DMS79 treated with DMSO at 0.1 percent for 48 hours (cell line): ENCODE measurements at places on chromosomes 5 and 9.
A peak's percentile ranks its signal among the peaks of the same experiment; 100 is the strongest.

DNA sequence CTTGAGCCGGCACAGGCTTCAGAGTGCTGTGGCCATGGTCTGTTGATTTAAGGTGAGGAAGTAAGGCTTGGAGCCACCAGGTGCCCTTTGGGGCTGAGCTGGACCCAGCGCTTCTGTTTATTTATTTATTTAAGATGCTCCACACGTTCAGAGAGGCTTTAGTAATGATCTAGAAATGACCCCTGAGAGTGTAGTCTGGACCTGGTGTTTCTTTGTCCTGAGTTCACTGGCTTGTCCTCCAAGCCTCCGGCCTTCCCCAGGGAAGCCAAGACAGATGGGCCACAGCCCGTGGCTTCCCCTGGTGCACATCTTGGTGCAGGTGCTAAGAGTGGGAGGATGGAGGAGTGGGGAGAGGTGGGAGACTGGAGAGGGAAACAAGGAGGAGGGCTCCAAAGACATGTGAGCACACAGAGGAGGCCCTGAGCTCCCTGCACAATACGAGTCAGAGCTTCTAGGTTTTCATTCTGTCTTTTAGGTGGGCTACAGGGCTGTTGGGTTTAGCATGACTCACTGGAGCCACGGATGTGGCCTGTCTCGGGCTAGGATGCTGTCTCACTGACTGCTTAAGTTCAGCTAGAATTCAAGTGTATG, 56.9 kb downstream of the AHRR start:
- no peak for DNase-seq

- DNase-seq = no peak
Measured at GRCh38 chr9:131320031-131320685, 30.6 kb downstream of the PLPP7 start.

DNA sequence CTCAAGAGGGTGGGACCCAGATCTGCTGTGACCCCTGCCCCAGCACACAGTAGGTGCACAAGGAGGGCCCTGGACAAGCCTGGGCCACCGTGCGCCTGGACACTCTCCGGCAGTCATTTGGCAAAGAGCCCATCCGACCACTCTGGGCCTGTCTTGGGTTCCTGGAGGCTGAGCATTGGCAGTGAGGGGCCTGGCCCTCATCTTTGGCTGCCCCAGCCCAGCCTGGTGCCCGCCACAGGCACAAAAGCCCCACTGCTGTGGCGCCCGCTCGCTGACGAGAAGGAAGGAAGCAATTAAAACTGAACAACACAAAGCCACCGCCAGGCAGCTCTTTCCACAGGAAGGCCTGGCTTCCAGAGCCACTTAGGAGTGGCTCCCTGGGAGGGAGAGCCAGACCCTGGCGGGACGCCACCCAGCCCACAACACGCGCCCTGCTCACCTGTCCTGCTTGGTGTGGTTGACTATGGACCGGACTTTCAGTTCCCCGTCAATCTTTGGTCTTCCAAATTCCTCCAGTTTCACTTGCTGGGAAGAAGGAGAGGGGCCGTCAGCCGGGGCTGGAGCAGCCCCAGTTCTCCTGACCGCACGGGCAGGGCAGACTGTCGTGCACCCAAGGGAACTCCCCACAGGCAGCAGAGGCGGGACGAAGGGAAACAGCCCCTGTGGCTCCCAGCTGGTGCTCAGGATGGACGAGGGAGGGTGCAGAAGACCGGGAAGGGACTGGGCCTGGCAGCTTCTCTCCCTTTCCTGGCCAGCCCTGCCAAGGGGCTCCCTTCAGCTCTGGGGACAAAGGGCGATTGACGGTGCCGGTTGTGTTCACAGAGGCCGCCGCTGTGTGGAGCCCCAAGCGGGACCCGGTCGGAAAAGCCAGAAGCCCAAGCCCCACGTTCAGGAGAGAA, 50.9 kb upstream of the SARDH start:
- no peak for DNase-seq

DNA sequence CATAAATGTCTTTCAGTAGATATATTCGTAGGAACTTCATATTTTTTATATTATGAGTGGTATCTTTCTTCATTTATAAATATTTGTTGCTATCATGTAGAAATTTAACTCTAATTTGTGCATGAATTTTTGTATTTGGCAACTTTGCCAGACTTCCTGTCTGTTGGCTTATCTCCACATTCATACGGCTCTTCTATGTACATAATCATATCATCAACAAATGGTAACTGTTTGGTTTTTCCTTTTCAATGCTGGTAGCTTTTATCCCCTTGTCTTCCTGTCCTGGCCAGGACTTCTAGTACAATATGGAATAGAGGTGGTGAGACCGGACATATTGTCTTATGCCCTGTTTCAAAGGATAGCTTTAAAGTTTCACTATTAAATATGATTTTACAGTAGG, 132.3 kb upstream of the COL5A1 start:
- DNase-seq = no peak

DNA sequence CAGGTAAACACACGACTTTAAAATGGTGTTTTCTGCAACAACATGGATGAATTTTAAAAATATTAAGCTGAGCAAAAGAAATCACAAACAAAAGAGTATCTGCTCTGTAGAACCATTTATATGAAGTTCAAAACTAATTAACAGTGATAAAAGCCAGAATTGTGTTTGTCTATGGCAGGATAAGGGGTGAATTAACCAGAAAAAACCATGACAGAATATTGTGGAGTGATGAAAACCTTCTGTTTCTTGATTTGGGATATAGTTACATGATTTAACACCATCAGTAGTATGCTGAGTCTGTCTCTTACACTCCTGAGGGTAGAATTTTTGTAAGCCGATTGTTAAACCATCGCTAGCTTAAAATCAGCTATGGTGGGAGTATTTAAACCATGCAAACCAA, 101.7 kb upstream of the ZNF366 start:
- no peak for DNase-seq

DNA sequence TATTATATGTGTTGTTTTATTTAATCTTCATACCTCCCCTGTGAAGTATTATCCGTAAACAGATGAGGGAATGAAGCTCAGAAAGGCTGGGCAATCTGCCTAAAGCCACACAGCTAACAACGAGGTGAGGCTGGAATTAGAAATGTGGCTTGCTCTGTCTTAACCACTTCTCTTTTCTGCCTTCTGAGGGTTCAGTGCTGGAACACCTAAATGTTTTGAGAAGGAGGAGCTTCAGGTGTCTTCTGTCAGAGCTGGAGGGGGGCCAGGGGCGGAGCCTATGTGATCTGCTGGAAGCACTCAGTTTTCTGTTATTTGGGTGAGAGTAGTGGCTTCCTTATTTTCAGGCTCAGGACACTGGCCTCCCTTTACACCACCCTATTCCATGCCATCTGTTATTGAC, 35.0 kb upstream of the ARAP3 start:
- DNase-seq = no peak

- DNase-seq = no peak
Measured at GRCh38 chr5:40571729-40572128, 108.0 kb upstream of the PTGER4 start.

GRCh38 chr5:78594610-78595457, 53.7 kb downstream of the LHFPL2 start:
- DNase-seq = no peak

DNA sequence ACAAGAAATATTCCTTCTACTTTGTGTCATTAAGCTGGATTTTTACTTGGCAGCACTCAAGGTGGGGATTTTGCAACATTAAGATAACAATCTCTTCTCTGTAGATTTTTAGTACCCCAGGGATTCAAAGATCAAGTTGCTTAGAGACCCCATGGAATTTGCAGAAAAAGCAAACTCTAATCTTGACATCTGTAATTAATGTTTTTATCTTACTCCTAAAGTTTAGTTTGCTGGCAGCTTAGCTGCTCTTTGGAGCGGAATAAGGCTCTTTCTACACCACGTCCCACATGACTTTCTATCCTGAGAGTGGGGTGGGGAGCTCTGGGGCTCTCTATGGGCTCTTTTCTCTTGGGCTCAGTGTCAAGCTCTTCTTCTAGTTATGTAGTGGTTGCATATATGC, 21.7 kb upstream of the SPDL1 start:
- no peak for DNase-seq

DNA sequence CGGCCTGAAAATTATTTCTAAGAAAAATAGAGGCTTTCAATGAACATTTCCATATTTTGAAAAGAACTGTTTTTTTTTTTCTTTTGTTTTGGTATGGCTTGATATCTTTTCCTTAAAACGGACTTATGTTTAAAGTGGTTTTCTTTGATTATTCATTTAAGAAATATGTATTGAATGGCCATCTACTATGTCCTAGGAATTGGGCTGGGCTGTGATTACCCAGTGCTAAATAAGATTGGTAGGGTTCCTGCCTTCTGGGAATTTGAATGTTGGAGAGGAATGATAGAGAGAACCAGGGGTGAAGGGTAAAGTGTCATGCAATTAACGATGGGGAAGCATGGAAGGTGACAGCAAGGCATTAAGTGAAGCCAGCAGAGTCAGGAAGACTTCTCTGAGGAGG, 33.2 kb downstream of the TNFSF8 start:
- DNase-seq = no peak

DNA sequence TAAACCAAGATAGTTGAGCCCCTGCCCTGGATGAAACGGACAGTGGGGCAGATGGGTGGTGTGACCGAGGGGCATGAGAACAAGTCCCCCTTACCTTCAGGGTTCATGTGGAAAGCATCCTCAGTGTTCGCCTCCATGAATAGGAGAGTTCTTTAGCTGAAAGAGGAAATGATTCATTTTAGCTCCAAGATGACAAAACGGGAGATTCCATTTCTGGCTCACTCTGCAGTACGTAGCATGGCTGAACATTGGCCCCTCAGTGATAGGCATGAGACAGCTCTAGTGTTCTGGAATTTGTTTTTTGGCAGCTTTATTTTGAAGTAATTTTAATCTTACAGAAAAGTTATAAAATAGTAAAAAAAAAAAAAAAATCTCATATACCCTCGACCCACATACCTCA, 70.2 kb upstream of the AGXT2 start:
- DNase-seq = no peak

GRCh38 chr9:1057910-1058309, 7.8 kb downstream of the DMRT2 start:
- no peak for DNase-seq

- no peak for DNase-seq
Measured at GRCh38 chr5:177530638-177531037, 13.9 kb upstream of the DDX41 start.

- DNase-seq = no peak
Measured at GRCh38 chr5:94575196-94575595, 43.2 kb downstream of the KIAA0825 start.

DNA sequence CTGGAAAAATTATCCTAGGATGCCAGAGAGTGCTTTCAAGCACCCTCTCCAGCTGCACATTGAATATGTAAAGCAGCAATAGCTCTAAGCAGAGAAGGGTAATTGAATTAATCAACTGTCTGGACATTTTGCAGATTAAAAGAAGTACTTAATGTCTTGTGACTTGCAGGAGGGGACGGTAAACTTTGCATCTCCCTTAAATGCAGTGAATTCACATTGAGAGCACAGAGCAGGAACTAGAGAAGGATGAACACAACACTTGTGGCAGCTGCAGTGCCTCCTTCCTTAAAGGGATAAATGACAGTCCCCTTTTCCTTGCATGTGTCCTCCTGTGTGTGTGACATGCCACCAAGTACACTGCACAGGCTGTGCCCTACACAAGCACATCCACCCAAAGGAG, 7.4 kb upstream of the CDK5RAP2 start:
- DNase-seq = no peak

GRCh38 chr5:59767211-59767605, 126.3 kb downstream of the PDE4D start:
- DNase-seq = no peak

- DNase-seq = peak; percentile 92
Measured at GRCh38 chr9:114919611-114920010, 10.8 kb downstream of the TNFSF8 start.

DNA sequence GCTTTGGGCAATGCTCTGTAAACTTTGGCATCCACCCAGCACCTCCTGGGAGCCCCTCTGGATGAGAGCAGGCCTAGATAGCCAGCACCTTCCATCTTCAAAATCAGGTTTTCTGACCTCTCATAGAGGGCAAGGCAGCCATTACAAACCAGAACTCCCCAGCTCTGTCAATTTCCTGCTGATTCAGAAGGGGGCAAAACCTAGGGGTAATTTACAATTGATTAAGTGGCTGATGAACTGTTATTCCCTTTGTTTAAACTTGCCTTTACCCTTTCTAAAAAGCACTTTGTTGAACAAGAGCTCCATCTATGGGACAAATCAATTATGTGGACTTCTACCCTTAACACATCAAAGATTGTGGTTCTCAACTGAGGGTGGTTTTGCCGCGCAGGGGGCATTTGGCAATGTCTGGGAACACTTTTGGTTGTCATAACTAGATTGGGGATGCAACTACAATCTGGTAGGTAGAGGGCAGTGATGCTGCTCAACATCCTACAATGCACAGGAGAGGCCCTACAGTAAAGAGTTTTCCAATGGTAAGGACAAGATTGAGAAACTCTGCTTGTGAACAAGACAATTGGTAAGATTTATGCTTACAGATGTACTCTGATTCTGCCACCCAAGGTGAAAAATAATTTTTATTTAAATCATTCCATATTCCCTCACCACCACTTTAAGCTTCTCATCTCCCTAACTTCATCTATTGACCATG, 184.1 kb downstream of the MARCHF11 start:
- no peak for DNase-seq

- peak; percentile 1 for DNase-seq
Measured at GRCh38 chr5:60649288-60649917, 50.6 kb downstream of the DEPDC1B start.

GRCh38 chr5:94499806-94500205, 118.6 kb downstream of the KIAA0825 start:
- DNase-seq = no peak

DNA sequence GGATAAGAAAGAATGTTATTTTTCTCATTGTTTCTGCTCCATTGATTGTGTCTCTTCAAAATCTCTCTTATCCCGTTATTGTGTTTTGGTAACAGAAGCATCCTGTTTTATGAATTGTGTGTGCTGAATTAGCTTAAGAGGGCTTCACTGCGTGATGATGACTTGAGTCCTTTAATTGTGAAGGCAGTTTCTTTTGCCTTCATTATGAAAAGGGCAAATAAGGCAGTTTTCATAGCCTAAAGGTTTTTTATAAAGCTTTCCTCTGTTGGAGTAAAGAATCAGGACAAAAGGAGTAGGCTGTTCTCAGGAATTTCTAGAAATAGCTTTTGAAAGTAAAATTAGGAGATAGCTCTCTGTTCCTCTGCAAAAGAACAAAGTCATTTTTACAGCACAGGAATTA, 169.8 kb downstream of the FOCAD start:
- DNase-seq = no peak

DNA sequence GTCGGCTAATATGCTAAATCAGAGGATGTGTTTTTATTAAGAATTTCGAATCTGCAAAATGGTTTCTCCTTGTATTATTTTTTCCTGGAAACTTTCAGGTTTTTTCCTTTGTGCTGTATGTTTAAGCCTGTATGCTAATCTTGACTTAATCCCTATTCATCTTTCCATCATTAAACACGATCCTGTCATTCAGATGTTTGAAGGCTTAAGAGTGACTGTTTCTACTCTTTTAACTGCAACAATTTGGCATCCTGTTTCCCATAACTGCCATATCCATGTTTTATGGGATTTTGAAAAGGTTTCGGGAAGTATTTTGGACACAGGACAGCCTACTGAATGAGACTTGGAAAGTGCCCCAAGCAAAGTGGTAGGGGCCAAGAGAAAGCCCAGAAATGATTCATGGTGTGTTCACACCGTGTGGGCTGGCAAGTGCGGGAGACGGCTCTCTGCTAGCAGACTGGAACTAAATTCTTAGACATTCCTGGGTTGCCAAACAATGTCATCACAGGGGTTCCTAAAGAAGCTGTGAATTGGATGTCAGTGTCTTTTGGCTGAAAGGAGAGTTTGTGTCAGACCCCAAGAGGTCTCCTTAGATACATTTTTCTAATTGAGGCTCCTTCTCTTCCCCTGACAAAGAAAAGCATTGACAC, 125.4 kb upstream of the ADAMTS16 start:
- DNase-seq = no peak

GRCh38 chr9:26669701-26670670, 222.6 kb downstream of the CAAP1 start:
- no peak for DNase-seq
